Muscle of back (tissue), 13 donors: ENCODE measurements at places on chromosomes 2 and 18. TPM values are rescaled to one million over a fixed set of nuclear protein-coding genes. Genes with fewer than 3 reads are reported as not detected.
A peak's percentile ranks its signal among the peaks of the same experiment; 100 is the strongest.

DNA sequence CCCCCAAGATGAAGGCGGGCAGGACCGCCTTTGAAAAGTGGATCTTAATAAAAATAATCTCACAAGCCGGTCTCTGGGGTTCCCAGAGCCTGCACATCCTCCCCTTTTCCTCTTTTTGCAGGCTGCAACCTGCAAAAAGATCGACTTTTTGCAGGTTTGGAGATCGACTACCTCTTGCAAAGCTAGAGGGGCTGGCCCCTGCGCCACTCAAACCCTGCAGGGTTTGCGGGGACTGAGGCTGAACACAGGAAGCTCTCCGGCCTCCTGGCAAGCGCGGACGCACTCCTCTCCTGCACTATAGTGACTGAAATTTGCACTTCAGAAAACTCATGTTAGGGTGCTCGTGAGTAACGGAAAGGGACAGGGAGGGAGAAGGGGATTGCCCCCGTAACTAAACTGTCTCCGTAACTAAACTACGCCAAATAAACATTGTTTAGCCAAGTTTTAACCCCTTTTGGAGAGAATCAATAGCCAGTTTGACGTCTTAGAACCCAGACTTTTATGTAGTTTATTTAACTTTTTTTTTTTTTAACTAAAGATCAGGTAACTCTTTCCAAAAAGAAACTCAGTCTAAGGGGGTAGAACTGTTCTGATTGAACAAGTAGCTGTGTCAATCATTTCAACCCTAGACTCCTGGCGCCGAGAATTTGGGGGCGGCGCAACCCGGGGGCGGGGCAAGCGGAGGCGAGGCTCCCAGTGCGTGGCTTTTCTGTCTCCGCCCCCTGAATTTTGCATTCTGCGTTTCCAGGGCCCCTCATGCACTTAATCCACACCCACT is 2.5 kb downstream of the IGFBP5 start:
- DNase-seq, result peak; percentile 97

DNA sequence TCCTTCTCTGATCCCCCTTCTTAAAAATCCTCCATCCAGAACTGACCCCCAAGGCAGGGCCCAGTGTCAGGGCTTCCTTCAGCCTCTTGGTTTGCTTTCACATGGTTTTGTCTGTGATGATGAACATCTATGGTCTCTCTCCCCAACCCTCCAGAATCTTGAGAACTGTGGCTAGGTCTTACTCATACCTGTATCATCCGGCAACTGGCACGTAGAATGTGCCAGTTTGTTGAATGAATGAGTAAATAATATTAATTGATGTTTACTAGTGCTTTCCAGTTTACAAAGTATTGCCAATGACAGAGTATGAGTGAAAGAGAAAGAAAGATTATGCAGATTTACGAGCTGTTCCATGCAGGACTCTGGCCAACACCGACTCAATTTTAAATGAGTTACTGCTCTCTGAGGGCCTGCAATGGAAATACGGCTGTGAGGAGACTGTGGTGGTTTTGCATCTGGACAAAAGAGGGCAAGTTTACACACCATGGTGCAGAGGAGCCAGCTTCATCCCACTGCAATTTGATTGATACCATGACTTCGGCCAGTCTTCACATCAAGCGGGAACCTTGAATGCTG is 29.9 kb upstream of the TRIB2 start:
- no peak for DNase-seq

PROC gene
- polyA plus RNA-seq, result 0.46 TPM

- no peak for DNase-seq
Measured at GRCh38 chr2:172011812-172012575, 12.2 kb downstream of the METAP1D start.

DNA sequence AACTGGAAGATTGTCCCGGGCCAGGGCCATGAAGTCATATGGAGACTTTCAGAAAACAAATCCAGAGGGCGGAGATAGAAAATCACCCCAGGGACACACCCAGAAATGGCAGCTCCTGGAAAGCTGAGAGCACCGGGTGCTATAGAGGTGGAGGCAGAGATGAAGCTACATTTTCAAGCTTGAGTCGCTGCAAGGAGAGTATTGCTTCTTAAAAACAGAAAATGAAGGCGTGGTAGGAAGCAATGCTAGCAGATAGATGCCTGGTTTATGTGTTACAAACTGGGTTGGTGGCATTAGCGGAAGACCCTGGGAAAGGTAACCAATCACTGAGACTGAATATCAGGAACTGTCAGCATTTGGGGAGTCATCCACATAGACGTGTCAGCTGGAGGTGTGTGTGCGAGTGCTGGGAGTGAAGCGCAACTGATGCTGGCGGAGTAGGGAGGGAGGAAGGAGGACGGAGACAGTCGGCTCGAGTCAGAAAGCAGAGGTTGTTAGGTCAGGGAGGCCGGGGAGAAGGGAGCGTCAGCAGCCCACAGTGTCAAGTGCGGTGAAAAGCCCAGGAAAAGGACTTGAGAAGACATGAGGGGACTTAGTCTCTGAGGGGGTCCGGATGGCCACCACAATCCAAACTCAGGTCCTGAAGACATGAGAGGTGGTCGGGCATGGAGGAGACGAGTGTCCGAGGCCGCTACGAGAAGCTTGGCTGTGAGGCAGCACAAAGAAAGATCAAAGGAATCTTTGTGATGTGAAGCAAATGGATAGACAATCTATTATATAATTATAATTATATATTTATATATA is 45.4 kb downstream of the C18orf63 start:
- no peak for DNase-seq

- DNase-seq, result no peak
Measured at GRCh38 chr2:221389904-221390303, 182.2 kb downstream of the EPHA4 start.

OSR1 gene
- polyA plus RNA-seq, result 27.7 TPM

- peak; percentile 91 for DNase-seq
Measured at GRCh38 chr2:27960237-27960912, 69.8 kb downstream of the BABAM2 start.

- no peak for DNase-seq
Measured at GRCh38 chr2:31054842-31055388, 83.3 kb downstream of the GALNT14 start.

HOXD1 gene
- 1.7 TPM for polyA plus RNA-seq

SPRED2 gene
- polyA plus RNA-seq, result 37.0 TPM

DNA sequence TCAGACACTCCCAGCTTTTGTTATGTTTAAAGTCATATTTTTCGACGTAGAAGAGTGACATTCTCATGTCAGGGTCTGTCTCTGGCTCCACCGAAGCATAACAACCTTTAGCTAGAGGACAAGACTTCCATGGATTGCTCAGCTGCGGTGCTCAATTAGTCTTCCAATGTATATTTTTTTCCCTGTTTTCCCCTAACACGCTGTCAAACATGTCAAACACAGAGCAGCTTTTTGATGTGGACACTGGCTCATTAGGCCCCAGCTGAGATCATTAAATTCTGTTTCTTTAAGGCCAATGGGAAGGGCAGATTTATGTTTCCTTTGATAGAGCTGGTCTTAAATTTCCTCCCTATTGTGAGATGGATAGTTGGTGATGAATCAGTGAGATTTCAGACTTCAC is 525.4 kb downstream of the PIK3C3 start:
- no peak for DNase-seq

DNA sequence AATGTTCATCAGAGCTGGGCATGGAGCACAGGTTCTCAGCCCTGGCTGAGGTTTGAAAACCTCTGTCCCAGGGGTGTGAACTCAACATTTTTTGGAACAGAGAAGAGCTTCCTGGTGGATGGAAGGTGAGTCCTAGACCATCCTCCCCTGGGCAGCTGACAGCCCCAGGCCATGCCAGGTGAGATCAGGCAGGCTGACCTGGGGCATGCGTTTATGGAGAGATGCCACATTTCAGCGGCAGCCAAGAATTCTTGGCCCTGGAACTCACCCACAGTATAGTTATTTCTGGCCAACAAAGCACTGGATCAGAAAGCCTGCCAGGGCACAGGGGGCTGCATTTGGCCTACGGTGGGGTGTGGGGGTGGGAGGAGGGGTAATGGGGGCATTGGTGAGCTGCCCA is 83.8 kb downstream of the EDAR start:
- DNase-seq, result no peak

B3GNT7 gene
- polyA plus RNA-seq, result 0.67 TPM

NRBP1 gene
- 126 TPM for polyA plus RNA-seq

PLCL1 gene
- 19.2 TPM for polyA plus RNA-seq

EGR4 gene
- not detected for polyA plus RNA-seq

CTIF gene
- 41.4 TPM for polyA plus RNA-seq

DNA sequence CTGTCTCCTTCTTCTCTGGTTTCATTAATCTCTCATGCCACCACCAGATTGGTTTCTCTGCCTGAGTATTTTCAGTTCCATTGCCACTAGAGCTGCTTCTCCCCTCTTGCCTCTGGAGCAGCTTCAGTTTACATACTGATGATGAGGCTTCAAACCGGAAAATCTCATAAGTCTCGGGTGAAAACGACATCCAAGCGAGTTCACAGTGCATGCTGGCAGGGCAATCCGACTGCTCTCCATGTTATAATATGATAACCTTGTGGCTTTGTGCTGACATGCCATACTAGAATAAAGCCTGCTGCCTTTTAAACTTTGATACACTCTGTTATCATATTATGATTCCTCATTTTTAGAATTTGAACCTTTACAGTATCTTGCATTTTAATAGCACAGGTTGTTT is 153.5 kb downstream of the PRPF40A start:
- no peak for DNase-seq

SELENOI gene
- 13.9 TPM for polyA plus RNA-seq

DNA sequence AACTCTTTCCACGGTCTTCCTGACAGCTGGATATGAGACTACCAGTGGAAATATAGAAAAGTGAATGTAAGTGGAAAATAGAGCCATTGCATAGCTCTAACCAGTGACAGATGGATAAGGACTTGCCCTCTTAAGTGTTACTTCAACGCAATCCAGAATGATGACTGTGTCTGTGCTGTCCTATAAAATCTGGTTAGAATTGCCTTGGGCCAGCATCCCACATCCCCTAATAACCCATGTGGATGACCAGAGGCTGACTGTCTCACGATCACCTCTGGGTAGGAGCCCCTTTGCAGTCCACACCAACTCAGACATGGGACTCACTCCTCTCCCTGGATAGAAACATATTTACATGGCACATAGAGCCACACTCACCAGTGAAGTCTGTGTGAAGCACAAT is 186.6 kb downstream of the C1D start:
- no peak for DNase-seq

DNA sequence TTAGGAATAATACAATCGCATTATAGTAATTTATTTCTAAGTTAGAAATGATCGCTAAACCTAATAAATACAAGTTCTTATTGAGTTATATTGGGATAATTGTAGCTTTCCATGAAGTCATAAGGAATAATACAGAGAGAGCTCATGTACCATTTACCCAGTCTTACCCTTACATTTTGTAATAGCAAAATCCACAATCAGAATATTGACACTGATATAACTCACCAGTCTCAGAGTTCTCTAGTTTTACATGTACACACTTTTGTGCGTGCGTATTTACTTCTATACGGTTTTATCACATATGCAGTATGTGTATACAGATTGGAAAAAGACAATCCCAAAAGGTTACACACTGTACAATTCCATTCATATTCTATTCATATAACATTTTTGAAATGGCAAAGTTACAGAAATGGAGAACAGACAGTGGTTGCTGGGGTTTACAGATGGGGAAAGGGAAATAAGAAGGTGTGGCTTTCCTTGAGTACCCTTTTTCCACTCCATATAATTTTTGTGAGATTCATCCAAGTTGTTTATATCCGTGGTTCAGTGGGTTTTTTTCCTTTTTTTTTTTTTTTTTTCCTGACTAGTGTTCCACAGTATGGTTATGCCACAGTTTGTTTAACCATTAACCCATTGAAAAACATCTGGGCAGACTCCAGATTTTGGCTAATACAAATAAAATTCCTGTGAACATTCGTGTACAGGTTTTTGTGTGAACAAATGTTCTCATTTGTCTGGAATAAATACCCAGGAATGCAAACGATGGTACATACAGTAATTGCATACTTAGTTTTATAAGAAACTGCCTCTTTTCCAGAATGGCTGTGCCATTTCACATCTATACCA is 117.2 kb downstream of the HNMT start:
- DNase-seq, result no peak

DNA sequence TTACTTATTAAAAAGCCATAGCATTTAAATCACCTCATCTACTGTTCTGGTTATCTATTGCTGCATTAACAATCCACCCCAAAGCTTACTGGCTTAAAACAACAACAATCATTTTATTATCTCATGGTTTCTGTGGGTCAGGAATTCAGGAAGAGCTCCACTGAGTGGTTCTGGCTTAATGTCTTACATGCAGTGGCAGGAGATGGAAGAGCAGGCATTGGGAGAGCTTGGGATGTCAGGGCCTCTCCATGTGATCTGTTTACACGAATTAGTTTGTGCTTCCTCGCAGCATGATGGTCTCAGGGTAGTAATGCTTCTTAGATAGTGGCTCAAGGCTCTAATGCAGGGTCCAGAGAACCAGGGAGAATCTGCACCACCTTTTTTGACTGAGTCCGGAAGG is 14.4 kb upstream of the REL start:
- DNase-seq, result no peak

- DNase-seq, result no peak
Measured at GRCh38 chr18:6406910-6407470, 7.7 kb downstream of the L3MBTL4 start.

DNA sequence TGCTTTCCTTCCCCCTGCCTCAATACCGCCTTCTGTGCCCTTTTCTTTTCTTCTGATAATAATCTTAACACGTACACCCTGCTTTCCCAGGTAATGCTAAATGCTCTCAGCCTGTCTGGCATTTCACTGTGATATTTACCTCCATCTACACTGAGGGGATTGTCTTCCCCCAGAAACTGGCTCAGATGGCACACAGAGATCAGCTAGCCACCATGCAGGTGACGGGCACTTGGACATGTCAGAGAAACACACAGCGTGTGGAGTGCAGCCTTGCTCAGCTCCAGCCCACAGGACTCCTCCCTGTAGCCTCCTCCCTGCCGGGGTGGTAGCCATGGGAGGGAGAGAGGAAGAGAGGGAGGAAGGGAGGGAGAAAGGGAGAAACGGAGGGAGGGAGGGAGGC is 131.2 kb downstream of the EIPR1 start:
- DNase-seq, result no peak

SEPTIN2 gene
- polyA plus RNA-seq, result 344 TPM

- DNase-seq, result no peak
Measured at GRCh38 chr18:79639072-79639829, 40.4 kb upstream of the CTDP1 start.

DNA sequence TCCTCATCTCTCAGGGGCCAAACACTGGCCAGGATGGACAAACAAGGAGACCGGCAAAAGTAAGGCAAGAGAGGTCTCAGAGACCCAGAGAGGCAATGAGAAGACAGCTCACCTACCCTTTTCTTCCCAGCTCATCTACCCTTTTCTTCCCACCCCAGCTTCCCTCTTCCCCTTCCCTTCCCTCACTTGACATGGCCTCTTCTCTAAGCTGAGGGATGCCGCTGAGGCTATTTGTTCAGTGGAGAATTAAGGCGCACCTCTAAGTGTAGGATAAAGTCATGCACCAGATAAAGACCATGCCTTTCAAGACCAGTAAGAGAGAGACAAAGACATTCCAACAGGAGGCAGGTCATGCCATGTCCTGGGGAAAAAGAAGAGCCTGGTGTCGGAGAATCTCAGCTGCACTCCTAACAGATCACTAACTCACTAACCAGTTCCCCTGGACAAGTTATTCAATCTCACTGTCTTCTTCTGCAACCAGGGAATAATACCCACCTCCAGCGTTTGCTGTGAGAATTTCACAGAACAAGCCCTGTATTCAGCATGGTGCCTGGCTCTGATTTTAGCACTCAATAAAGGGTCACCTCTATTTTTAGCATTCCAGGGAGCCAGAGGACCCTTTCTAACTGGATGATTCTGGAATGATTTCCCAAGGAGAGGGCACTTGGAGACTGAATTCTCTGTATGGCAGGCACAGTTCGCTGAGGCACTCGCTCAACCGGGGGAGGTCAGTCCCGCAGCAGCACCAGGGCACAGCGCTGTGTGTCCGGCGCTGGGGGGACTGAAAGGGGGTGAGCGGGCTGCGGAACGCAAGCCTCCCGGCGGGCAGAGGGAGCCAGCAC is 3.0 kb upstream of the FOSL2 start:
- DNase-seq, result no peak
